ENCODE measurements at places on chromosomes 6 and 20.

DNA sequence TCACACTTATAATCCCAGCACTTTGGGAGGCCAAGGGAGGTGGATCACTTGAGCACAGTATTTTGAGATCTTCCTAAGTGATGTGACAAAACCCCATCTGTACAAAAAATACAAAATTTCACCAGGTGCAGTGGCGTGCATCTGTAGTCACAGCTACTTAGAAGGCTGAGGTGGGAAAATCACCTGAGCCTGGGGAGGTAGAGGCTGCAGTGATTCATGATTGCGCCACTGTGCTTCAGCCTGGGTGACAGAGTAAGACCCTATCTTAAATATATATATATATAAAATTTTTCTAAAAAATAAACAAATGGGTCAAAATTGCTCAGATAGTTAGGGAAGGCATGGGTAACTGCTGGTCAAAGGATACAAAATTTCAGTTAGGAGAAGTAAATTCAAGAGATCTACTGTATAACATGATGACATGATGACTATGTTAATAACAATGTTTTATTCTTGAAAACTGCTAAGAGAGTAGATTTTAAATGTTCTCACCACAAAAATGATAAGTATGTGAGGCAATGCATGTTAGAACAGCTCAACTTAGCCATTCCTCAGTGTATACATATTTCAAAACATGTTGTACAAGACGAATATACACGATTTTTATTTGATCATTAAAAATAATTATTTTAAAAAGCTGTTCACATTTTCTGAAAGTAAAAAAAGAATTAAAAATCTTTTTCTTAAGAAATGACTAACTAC is 24.4 kb downstream of the TBC1D32 start:
- peak; percentile 46 for DNase-seq

- no peak for DNase-seq
Observed at GRCh38 chr20:35506872-35507638, 22.4 kb downstream of the C20orf173 start.

- no peak for DNase-seq
Observed at GRCh38 chr20:8254911-8255582, 123.0 kb downstream of the PLCB1 start.

DNA sequence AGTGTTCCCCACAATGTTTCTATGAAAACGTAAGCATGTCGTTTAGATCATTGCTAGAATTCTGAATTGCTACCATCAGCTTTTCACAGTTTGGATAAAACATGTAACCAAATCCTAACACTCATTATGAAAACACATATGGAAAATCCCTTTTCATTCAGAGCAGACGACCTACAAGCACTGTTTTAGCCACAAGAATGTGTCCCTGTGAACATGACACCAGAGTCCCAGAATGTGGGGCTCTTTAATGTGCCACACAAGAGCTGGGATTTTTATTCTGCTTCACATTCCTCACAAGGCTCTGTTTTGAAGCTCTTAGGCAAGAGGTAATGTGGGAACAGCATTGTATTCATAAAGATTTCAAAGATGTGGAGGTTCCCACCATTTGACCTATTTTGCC is 141.1 kb upstream of the CITED2 start:
- DNase-seq = peak; percentile 45

DNA sequence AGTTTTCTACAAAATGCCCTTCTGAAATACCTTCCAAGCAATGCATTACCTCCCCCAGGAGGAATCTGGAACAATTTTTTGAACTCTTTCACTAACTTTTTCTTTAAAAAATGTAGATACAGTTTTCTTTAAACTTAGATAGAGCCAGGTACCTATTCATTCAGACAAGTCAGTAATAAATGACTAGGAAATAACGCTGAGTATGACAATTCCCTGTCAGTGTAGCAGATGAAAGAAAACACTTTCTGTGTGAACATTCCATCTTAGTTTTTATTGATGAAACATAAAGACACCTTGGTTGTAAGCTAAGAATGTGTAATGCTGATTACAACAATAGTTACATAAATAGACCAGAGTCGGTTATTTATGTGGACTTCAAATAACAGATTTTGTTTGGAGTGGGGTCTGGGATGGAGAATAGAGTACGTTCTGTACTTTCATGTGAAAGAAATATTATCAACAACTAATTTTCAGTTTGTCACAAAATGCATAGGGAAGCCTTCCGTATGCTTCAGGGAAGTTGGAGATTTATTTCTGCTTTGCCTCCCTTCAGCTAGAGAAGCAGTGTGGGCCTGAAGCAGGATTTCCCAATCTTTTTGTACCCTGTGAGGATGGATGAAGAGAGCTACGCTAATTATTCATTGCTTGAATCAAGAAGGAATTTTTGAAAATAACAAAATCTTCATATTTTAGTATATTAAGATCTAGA is 19.2 kb upstream of the QKI start:
- DNase-seq = no peak

- DNase-seq = no peak
Observed at GRCh38 chr6:95847061-95847460, 168.7 kb upstream of the FUT9 start.

GRCh38 chr6:38184585-38185080 is 365.1 kb downstream of the ZFAND3 start:
- DNase-seq = no peak

- DNase-seq = peak; percentile 63
Observed at GRCh38 chr6:127582777-127583462, 5.9 kb downstream of the C6orf58 start.

DNA sequence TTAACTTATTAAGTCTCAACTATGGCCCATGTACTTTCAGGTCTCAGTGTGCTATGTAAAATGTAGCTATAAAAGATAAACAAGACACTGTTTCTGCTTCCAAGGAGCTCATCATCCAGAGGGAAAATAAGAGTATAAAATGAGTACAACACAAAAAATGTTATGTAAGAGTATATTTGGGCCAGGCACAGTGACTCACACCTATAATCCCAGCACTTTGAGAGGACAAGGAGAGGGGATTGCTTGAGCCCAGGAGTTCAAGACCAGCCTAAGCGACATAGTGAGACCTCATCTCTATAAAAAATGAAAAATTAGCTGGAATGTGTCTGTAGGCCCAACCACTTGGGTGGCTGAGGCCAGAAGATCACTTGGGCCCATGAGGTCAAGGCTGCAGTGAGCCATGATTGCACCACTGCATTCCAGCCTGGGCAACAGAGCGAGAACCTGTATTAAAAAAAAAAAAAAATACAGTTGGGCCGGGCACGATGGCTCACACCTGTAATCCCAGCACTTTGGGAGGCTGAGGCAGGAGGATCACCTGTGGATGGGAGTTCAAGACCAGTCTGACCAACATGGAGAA is 124.0 kb downstream of the EDN1 start:
- DNase-seq = no peak

GRCh38 chr6:390914-391558 is 516 bp upstream of the IRF4 start:
- no peak for DNase-seq

- DNase-seq = peak; percentile 78
Observed at GRCh38 chr6:112338166-112338709, 8.9 kb upstream of the RFPL4B start.

GRCh38 chr6:3919130-3919628 is 70.0 kb downstream of the FAM50B start:
- peak; percentile 76 for DNase-seq

DNA sequence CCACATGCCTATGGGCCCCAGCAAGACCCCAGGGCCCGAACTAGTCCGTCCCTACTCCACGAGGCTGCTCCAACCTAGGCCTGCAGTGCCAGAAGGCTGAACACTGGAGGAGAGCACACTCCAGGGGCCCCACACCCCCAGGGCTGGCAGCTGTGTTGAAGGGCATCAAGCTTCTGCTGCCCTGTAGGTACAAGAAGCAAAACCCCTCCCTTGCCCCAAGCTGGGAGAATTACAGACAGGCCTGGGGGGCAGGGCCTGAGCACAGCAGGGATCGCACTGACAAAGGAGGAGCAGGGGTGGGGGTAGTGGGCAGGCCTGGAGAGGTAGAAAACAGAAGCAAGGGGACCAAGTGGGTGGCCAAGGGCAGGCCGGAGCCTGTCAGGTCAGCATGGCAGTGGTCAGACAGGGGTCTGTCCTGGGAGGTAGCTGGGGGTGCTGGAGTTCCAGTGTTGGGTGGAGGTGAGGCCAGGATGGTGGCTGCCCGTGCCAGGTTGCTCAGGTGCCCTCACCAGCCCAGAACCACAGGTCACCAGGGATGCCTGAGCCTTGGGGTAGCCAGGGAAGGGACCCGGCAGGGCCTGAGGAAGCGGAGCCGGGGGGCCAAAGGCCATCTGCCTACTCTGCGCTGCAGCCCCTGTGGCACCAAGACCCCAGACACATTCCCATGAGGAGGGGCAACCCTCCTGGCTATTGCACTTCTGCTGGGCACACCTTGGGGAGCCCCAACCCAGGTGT is 2.9 kb upstream of the UCKL1 start:
- DNase-seq = no peak

DNA sequence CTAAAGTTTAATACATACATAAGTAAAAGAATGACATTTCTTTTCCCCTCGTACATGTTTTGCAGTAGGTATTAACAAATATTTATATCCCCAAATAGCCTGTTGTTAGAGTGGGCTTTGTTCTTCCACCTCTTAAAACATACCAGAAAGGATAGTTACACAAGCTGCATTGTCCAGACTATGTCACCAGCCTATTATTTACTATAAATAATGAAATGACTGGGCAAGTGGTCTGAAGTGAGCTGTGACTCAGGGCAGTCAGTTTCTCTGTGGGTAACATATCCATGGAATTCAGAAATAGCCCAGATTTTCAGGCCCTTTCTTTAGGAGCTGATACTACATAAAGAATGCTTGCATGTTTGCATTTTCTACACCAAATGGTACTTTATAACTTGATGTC is 60.1 kb downstream of the FUT9 start:
- no peak for DNase-seq

All from HS-27A (cell line).